Stimulated activated effector memory CD8-positive, alpha-beta T cell treated with anti-CD3 and anti-CD28 coated beads, Interleukin-12 subunit alpha, Interleukin-12 subunit beta, amount 100 ng/mL, for 72 hours (primary cell): ENCODE measurements at places on chromosomes 5 and 9.
A peak's percentile ranks its signal among the peaks of the same experiment; 100 is the strongest.

DNA sequence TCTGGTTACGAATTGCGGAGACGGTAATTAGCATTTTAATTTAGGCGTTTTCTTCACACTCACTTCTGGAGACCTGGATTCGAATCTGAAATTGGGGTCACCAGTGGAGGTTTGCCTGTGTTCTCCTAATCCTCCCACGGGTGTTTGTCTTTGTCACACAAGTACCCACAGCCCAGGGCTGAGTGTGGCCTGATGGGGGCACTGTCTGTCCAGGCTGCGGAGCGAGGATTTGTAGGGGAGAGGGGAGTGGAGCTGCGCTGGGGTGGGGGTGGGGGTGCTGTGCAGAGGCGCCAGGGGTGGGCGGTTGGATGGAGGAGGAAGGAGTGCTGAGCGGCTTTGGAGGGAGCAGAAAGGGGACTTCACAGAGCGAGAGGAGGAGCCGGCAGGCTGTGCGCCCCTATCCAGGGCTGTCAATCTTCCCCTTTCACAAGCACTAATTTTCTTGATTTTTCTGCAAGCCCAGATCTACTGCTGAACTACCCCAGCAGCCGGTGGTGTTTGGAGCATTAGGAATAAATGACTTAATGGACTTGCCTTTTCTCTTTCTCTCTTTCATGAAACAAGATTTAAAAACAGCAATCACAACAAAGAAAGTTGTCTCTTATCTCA, 53.1 kb downstream of the TSPAN17 start:
- DNase-seq: no peak

DNA sequence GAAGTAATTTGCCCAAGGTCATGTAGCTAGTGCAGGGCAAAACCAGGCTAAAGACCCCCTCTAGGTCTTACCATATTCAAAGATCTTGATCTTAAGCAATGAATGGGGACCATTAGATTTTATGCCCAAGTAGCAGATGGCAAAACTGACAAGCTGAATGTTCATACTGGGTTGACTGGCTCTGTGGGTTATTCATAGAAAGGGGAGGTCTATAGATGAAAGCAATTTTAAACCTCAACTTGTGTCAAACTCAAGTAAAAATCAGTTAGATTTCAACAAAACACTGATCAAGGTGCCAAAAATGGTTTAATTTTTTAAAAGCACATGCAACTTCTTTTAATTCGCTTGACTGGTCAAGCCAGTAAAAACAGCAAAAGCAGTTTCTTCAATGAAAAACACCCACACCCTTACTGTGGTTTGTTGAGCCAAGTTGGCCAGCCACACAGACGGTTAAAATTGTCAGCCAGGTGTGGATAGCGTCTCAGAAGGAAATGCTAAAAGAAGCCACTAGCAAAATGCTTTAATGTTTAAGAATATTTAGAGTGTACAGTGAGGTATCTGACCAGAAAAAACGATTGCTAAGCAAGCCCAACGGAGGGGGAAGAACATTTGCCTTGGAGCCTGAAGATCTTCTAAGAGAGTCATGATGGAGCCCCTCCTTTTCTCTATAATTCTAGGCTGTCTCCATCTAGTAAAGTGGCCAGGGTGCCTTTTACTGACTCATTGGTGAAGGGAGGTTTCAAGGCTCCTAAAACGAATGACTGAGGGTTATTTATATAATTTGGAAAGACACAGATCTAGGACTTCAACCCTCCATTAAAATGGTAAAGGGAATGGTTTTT, 539.6 kb upstream of the CLINT1 start:
- no peak for DNase-seq

DNA sequence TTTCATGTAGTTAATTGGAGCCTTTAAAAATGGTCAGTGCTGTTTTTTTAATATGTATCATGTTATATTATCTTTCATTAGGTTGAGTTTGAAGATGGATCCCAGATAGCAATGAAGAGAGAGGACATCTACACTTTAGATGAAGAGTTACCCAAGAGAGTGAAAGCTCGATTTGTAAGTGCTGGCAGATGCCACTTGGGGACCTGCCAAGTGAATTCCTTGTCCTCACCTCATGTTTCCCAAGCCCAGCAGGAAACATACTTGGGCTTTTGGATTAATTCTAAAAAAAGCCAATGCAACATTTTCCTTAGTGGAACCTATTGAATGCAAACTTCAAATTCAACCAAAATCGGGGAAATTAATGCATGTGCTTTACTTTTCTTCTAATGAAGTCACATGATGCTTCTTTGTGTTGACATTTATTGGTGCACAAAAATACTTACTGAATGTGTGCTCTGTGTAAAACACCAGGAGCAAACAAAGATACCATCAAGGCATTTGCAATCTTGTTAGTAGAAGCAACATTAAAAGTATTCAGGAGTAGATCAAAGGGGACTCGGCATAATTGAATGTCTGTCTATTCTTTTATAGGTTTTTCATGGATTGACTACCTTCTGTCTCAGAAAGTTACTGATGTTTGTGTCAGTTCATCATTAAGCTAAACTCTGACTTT, 412.1 kb downstream of the KDM4C start:
- no peak for DNase-seq

GRCh38 chr9:101977614-101978210, 239.3 kb upstream of the GRIN3A start:
- no peak for DNase-seq

- DNase-seq: no peak
These were observed 83.5 kb downstream of the TMEM174 start for GRCh38 chr5:73256462-73256861.

DNA sequence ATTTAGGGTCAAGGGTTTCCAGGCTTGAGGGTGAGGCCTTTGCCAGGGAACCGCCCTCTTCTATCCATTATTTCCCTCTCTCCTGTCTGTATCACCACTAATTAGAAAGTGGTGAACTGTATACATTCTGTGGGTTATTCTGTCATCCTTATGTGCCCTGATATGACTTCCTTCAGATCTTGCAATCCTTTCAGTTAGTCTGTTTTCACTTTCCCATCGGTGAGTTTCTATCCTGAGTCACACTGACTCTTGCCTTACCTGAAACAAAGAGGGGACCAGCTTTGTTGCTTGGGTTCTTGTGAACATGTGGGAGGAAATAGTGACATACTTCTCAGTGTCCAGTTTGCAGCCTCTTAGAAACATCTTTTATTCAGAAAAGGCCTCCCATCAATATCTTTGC, 205.4 kb upstream of the GHR start:
- no peak for DNase-seq

- DNase-seq: no peak
These were observed 4.8 kb downstream of the N4BP3 start for GRCh38 chr5:178117923-178118701.

- DNase-seq: no peak
These were observed 944.8 kb downstream of the DTWD2 start for GRCh38 chr5:118043531-118043930.

DNA sequence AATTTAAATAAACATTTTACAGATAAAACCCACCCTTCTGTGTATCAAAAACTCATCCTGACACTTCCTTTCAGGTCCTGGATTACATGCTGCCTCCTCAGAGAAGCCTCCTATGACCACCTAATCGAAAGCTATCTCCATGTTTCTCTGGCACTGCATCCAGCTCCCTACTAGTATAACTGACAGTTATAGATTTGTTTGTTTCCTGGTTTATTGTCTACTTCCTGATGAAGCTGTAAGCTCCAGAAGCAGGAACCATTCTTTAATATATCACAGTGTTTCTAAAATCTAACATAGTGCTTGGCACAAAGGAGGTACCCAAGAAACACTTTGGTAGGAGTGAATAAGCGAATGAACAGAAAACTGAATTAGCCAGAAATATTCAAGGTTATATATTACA, 270.4 kb downstream of the EFNA5 start:
- no peak for DNase-seq

DNA sequence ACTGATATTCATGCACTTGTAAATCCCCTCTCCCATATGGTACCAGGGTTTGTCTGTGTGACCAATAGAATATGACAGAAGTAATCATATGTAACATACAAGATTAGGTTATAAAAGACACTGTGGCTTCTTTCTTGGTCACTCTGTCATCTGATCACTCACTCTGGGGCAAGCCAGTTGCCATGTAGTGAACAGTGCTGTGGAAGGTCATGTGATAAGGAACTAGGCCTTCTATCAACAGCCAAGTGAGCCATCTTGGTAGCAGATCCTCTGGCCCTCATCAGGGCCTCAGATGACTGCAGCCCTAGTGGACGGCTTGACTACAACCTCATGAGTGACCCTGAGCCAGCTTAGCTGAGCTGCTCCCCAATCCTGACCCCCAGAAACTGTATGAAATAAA, 30.0 kb upstream of the MATR3 start:
- DNase-seq: no peak

DNA sequence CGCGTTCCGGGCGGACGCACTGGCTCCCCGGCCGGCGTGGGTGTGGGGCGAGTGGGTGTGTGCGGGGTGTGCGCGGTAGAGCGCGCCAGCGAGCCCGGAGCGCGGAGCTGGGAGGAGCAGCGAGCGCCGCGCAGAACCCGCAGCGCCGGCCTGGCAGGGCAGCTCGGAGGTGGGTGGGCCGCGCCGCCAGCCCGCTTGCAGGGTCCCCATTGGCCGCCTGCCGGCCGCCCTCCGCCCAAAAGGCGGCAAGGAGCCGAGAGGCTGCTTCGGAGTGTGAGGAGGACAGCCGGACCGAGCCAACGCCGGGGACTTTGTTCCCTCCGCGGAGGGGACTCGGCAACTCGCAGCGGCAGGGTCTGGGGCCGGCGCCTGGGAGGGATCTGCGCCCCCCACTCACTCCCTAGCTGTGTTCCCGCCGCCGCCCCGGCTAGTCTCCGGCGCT, at the start of gene DAPK1:
DAPK1 (plus strand) TSS at position 264 of the 442 bp plus-strand sequence. CDS start 1,211 bp downstream, outside the sequence.
- no peak for DNase-seq

DNA sequence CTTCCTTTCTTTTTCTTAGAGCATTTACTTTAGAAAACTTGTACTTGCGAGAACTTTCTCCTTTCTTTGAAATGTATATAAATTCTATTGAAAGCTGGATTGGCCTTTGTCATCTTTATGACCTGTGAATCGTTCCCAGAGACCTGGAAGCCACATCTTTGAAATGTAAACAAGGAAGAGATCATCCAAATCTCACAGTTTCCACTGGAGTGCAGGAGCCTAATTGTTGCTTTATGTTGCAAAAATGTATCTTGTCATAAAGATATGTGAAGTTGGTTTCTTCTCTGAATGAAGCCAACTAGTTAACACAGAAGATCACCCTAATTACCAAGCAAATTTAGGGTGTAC, 1101.8 kb downstream of the TAF11L14 start:
- no peak for DNase-seq

DNA sequence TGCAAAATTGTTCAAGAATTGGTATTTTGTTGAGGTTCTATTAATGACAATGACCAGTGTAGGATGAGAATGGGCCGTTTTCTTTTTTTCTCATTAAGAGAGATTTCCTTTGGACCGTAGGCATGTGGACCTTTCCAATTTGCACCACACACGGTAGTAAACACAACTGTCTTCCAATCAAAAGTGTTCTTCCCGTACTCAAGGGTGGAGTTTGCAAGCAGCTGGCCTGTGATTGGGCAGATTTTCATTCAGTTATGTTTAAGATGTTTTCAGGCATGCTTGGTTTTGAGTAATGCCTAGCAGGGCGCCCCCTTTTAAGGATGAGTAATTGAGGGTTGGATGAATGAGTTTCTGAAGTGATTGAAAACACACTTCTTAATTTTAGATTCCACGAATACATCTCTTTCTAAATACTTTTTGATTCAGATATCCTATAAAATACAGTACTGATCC, 2.5 kb downstream of the KDM3B start:
- peak; percentile 76 for DNase-seq

GRCh38 chr5:134524826-134525682, at the start of gene JADE2:
JADE2 (plus strand) TSS chr5:134525670; CDS start chr5:134535858, 10,188 bp downstream.
- peak; percentile 88 for DNase-seq

DNA sequence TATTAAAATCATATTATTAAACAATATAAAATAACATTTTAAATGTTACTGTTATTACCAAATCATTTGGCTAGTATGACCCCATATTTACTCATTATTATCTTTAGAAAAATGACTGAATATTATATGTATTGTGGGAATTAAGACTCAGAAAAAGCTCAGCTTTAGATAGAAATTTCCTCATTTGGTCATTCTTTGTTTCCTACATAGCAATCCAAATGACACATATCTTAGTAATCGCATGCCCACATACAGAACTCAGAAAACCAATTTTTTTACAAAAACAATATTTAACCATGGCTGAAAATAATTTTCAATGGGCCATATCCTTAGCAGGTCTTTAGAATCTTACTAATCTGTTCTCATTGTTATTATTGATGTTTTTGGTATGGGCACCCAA, 53.8 kb upstream of the TSLP start:
- DNase-seq: no peak

DNA sequence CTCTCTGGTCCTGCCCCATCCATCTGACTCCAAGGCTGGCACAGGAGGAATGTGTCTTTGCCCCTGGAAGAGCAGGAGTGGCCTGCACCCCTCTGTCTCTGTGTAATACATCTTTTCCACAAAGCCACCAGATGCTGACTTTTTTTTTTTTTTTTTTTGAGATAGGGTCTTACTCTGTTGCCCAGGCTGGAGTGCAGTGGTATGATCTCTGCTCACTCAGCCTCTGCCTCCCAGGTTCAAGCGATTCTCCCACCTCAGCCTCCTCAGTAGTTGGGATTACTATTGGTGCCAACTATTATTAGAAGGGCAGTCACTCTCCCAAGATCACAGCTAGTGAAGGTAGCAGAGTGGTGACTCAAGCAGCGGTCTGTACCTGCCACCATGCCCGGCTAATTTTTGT, 19.6 kb downstream of the SPRY4 start:
- DNase-seq: no peak

DNA sequence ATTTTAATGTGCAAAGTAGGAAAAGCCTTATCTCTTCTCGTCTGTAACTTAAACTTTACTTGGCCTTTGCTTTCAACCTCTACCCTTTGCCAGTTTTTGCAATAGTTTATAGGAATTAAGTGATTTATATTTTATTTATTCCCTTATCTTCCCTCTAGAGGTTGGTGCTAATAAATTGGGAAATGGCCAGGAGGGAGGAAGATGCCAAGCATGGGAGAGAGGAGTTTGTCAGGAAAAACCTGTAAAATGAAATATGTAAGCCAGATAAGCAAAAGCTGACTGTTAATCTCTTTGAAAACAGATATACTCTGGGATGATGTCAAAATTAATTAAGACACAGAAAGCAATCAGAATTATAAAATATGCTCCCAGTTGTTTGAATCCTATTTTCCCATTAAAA, 484.5 kb downstream of the NR2F1-AS1 start:
- DNase-seq: no peak

- DNase-seq: no peak
These were observed 61.4 kb downstream of the PSMB7 start for GRCh38 chr9:124353811-124354274.

GRCh38 chr9:103152473-103152872, 157.3 kb downstream of the CYLC2 start:
- DNase-seq: no peak

DNA sequence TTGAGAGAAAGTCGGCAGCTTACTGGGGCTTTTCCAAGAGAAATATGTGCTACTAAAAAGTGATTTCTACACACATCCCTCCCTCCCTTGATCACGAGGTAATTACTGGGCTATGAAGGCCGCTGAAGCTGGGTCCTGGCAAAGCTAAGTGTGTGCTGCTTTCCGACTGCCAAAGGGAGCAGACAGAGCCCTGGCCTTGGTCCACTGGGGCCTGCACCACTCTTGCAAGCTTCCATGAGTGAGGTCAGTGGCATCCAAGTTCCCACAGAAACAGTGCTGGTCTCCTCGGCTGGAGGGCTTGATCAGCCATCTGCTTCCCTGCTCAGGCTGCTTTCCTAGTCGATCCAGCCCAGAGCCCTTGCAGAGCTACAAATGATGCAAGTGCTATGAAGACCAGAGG, 154.8 kb upstream of the LHFPL2 start:
- DNase-seq: no peak

- DNase-seq: no peak
These were observed 128.2 kb upstream of the LARP1 start for GRCh38 chr5:154626876-154627557.
